Activated T-helper 2 cell treated with anti-CD3 and anti-CD28 coated beads, Interferon-gamma antibody, Interleukin-2, Interleukin-4, amounts not matched to agents 10 μg/mL and 5 μg/mL and 100 μg/mL, durations not matched to agents 14 hours and 24 hours and 36 hours (primary cell): ENCODE measurements at places on chromosomes 12 and 14.

DNA sequence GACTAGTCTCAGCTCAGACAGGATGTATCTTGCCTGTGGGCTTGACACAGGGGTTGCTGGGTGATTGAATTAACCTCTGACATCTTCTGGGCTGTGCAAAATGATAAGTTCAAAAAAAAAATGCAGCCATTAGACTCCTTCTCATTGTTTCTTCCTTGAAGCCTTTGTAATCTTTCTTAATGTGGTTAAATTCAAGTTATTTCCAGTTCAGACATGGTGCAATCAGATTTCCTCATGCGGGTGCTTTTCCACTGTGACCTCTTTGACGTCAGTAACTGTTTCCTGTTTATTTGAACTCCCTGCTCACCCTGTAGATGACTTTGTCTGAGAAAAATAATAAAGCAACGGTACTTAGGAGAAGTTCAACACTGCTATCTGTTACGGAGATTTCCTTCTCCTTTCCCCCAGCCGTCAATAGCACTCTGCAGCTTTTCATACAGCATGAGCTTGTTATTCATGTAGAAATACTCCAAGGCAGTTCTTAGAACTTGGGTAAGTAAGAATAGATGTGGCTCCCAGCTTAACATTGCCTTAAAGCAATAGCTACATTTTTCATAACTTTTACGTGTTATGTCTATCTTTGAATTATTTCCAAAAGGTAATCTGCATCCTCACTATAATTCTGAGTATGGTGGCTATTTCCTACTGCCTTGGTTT lies 155.5 kb downstream of the PRKCH start:
- H3K4me3 ChIP-seq: peak overlapping the region; percentile 67
- DNase-seq: peak; percentile 68
- no peaks in the 10 kb centered on the region for H3K27me3 ChIP-seq
- peaks cover 85% of the 10 kb centered on the region for H3K4me1 ChIP-seq
- H3K27ac ChIP-seq: peak overlapping the region; percentile 95

DNA sequence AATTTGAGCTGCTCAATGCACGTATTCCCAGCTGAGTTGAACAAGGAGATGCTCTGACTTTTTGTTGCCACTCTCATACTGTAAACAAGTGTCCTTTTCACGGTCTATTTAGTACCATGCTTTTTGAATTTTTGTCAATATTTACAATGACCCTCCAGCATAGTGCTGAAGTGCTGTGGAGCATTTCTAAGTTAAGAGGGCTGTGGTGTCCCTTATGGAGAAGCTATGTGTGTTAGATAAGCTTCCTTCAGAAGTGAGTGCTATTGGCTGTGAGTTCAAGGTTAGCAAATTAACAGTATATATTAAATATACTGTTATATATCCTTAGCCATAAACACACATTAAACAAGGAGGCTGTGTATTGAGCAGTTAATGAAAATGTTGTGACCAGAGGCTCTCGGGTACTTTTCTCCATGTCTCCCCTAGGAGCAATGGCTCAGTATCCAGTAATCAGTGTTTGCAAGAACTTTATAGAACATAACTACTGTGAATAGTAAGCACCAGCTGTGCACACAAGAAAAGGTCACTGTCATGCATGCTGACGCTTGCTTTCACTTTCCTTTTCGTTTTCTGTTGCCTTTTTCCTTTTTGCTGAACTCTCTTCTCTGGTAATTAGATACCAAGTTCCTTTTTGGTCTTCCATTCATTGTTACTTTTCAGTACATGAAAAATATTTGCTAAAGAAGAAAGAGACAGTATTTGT lies 187.2 kb upstream of the NEDD1 start:
- peaks cover 9% of the 10 kb centered on the region for H3K4me1 ChIP-seq
- H3K36me3 ChIP-seq: no peaks in the 10 kb centered on the region
- H3K27ac ChIP-seq: peak overlapping the region; percentile 87
- no peaks in the 10 kb centered on the region for H3K27me3 ChIP-seq

- no peaks in the 10 kb centered on the region for H3K36me3 ChIP-seq
- no peaks in the 10 kb centered on the region for H3K27me3 ChIP-seq
- H3K4me3 ChIP-seq: no peak overlapping the region
- no peak overlapping the region for H3K27ac ChIP-seq
Measured at GRCh38 chr12:105740369-105740768, 398.4 kb downstream of the NUAK1 start.

DNA sequence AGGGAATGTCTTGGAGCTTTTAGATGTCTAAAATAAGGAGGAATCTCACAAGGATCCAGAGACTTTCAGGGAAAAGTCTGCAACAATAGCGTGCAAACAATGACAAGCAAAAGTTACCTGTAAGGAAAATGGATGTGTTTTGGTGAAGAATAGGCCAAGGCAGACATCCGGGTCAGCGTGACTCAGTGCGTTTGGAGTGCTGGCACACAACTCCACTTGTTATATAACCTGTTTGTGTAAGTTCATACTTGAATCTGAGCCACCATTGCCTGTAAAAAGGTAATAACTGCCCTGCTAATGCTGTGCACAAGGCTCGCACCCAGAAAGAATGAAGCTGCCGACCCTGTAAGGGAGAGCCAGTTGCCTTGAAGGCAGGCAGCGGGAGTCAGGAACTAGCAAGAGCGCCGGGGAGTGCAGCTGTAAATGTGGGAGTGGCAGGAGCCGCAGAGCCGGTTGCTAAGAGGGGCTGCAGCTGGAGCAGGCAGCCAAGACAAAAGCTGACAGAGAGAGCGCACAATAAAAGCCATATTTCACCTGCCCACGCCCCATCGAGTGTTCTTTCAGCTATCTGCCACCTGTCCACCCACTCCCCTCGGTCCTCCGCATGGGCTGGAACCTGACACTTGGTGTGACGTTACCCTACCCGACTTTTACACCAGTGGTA lies 638.5 kb upstream of the MIS18BP1 start:
- H3K4me1 ChIP-seq: no peaks in the 10 kb centered on the region
- no peak overlapping the region for H3K4me3 ChIP-seq
- H3K36me3 ChIP-seq: no peaks in the 10 kb centered on the region
- no peaks in the 10 kb centered on the region for H3K27me3 ChIP-seq

DNA sequence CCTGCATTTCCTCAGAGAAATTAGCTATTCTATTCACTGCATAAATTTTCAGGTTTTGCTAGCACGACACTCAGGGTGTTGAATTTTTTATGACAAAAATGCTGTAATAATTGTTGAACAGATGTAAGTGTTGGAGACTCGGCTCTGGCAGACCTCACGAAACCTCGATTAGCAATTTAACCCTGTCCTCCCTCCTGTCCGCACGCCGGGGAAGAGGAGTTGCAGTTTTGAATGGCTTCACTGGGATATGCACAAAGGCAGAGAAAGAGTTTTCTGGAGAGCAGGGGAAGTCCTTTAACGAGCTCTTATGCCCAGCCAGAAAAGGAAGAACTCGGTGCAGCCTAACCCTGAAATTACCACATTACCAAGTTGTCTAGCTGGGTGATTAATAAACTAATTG lies 661.1 kb downstream of the VRK1 start:
- H3K27ac ChIP-seq: peak overlapping the region; percentile 97
- H3K4me3 ChIP-seq: peak overlapping the region; percentile 84
- DNase-seq: no peak
- no peaks in the 10 kb centered on the region for H3K27me3 ChIP-seq

DNA sequence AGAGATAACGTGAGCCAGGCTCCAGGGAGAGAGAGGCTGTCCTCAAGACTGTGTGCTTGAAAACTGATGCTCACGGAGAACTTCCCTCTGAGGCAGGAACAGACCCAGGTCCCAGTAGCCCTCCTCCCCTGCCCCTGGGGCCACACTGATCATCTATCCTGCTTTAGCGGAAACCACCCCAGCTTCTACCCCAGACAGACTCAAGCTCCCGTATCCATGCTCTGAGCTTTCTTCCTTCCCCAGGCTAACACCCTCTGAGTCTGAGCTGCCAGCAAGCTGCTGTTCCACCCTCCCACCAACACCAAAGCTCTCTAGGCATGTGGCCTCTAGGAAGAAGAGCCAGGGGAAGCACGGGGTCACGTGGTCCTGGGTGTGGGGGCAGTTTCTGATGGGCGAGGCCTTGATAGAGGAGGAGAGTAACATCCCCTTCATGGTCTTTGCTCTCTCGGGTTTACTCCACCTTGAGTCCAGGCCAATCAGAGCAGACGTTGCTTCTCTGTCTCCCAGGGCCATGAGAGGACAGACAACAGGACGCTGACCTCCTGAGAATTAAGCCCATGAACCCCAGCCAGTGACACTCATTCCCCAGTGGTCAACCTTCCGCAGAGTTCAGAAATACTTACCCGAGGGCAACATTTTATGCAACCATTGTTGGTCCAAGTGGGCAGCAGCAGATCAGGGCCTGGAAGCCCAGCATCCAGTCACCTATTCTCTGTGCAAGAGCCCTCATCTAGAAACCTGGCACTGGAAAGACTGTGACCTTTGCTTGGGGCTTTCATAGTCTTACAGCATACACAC lies 1.4 kb downstream of the PCK2 start:
- H3K4me3 ChIP-seq: peak overlapping the region; percentile 97
- peak; percentile 54 for DNase-seq
- peaks cover 30% of the 10 kb centered on the region for H3K4me1 ChIP-seq
- peak overlapping the region; percentile 98 for H3K27ac ChIP-seq

DNA sequence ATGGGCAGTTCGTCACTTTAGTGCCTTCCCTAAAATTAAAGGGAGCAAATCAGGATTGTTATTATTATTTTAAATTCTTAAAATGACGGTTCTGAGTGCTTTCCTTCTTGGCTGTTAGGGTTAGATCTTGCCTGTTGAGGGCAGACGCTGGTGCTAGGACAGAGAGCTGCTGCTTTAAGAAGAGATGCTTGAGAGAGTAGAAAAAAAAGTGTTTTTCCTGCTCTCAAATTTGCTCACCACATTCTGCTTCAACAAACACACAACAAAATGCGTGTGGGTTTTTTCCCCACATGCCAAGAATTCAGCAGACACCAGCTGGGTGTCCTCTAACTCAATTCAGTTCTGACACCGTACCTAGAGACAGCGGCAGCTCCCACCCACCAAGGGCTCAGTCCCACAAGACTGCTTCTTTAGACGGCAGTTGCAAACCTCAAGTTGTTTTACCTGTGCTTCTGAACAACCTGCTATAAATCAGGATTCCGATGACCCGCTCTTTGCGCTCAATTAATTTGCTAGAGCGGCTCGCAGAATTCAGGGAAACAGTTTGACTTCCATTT lies 75.8 kb upstream of the RIN3 start:
- DNase-seq: no peak
- H3K27ac ChIP-seq: no peak overlapping the region
- no peaks in the 10 kb centered on the region for H3K36me3 ChIP-seq
- H3K4me1 ChIP-seq: peaks cover 2% of the 10 kb centered on the region
- peaks cover 8% of the 10 kb centered on the region for H3K27me3 ChIP-seq

DNA sequence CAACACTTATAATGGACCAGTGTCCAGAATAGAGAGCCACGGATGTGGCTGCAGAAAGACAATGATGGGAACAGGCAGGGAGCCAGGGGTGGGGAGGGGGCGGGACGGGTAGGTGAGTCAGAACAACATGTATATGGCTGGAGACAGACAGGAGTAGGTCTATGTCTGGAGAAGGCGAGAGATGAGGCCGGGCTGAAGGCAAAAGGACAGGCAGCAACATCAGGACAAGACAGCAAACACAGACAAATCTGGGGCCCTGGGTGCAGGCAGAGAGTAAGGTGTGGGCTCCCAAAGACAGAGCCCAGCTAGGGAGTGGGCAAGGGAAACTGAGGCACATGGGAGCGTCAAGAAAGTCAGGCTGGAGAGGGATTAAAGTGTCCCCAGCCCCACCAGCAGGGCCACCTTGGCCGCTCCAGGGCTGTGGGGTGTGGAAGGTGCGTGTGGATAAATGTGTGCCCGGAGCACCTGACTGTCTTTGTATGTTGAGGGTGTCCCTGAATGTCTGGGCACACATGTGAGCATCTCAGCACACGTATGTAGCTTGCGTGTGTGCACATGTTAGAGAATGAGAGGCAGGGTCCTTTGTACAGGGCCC lies 44.1 kb downstream of the FAM222A start:
- no peak overlapping the region for H3K27ac ChIP-seq
- H3K4me3 ChIP-seq: no peak overlapping the region
- no peaks in the 10 kb centered on the region for H3K36me3 ChIP-seq
- DNase-seq: no peak
- H3K27me3 ChIP-seq: peaks cover 2% of the 10 kb centered on the region

GRCh38 chr12:74381958-74382357 lies 155.7 kb upstream of the ATXN7L3B start:
- no peaks in the 10 kb centered on the region for H3K36me3 ChIP-seq
- no peaks in the 10 kb centered on the region for H3K4me1 ChIP-seq
- H3K4me3 ChIP-seq: no peak overlapping the region
- H3K27me3 ChIP-seq: no peaks in the 10 kb centered on the region
- no peak for DNase-seq

DNA sequence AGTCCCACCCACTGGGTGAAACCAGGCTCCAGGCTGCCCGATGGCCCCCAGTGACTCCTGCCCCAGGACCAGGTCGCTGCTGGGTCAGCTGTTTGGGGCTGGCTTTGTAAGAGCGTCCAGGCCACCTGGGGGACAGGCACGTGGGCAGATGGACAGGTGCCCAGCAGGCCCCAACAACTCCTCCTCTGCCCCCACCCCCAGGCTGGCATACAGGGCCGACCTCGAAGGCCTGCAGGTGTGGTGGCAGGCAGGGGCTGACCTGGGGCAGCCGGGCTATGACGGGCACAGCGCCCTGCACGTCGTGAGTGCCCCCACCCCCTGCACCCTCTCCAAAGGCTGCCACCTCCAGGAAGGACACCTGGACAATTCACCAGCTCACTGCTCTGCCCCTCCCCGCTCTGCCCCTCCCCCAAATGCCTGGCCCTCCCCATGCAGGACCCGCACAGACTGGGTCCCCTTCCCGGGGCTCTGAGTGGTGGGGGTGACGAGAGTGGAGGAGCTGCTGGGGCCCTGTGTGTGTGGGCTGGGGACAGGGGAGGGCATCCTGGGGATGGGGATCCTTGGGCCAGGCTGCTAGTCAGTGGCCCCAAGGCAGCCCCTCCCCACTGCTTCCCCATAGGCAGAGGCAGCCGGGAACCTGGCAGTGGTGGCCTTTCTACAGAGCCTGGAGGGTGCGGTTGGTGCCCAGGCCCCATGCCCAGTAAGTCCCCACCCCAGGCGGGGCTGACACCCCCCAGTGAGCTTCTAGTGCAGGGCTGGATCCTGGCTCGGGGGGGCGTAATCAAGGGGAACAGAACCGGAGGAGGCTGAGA lies 26.0 kb downstream of the ASPG start:
- H3K4me1 ChIP-seq: no peaks in the 10 kb centered on the region
- no peaks in the 10 kb centered on the region for H3K36me3 ChIP-seq
- no peak for DNase-seq
- H3K27ac ChIP-seq: no peak overlapping the region

- no peak for DNase-seq
- H3K4me1 ChIP-seq: peaks cover 18% of the 10 kb centered on the region
- no peak overlapping the region for H3K27ac ChIP-seq
- no peaks in the 10 kb centered on the region for H3K36me3 ChIP-seq
- peaks cover 10% of the 10 kb centered on the region for H3K27me3 ChIP-seq
Measured at GRCh38 chr12:75783093-75783877, 248.3 kb downstream of the PHLDA1 start.

DNA sequence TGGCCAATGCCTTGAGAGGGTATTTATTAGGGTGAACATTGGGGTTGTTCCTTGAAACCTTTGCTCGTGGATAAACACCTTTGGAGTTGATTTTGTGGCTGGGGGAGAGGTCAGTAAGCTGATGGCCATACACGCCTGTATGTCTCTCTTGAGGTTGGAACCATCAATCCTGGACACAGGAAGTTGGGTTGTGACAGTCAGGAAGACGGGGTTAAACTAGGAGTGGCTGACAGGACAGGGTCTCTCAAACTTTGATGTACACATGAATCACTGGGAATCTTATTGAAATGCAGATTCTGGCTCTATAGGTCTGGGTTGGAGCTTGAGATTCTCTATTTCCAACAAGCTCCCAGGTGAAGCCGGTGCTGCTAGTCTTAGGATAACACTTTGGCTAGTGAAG lies 12.8 kb upstream of the WSCD2 start:
- peaks cover 3% of the 10 kb centered on the region for H3K27me3 ChIP-seq
- no peak overlapping the region for H3K4me3 ChIP-seq
- H3K27ac ChIP-seq: no peak overlapping the region
- peaks cover 9% of the 10 kb centered on the region for H3K4me1 ChIP-seq

GRCh38 chr12:13135371-13136178 lies 32.1 kb upstream of the GSG1 start:
- peaks cover 17% of the 10 kb centered on the region for H3K27me3 ChIP-seq
- no peak overlapping the region for H3K4me3 ChIP-seq
- no peaks in the 10 kb centered on the region for H3K4me1 ChIP-seq
